ENCODE measurements at places on chromosomes 4 and X.

DNA sequence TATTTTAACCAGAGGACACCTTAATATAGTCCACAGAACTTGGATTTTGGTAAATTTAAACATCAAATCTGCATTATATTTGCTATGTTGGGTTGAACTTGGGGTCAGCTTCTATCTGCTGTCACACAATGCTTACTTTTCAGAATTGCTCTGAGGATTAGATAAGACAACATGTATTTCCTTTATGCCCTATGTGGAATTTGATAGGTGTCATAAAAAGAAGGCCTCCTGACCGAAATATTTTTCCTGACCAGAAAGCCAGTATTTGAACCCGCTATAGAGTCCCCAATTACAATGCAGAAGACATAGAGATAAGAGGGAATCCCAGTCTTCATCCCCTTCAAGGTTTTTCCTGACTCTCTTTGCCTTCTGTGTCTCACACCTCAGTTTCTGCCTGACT, 4.1 kb downstream of the MTTP start:
- DNase-seq = no peak

DNA sequence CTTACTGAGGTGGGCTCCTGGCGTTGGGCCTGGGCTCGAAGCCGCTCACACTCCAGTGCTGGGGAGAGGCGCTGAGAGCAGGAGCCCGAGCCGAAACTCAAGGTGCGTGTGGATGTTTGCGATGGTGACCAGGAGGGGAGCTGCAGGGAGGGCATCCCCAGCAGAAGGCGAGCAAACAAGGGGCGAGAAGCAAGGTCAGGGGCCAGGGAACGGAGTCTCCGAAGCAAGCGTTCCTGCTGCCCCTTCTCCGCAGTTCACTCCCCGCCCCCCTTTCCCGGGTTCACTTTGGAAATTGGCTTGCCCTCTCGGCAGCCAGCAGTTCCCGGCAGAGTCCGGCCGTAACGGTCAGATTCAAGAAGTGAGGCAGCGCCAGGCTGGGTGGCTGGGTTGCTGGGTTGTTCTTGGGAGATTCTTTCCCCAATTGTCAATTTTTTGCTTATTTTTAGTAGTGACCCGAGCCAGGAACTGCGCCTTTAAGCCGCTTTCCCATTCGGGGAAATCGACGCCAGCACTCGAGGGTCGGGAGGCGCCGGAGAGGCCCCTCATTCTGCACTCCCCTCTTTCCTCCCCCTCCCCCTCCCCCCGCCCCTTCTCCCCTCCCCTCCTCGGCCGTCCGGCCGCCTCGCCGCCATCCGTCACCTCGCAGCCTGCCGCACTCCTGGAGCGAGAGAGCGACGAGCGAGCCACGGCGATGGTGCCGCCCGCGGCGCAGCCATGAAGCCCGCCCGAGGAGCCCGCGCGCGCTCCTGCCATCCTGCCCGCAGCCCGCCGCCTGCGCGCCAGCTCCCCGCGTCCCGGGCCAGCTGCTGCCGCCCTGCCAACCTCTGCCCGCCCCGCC, at the start of gene FRMPD3:
Gene FRMPD3, plus strand, starts transcription at position 655 of the 838 bp plus-strand sequence. CDS start 76,937 bp downstream, outside the sequence.
- no peak for DNase-seq

DNA sequence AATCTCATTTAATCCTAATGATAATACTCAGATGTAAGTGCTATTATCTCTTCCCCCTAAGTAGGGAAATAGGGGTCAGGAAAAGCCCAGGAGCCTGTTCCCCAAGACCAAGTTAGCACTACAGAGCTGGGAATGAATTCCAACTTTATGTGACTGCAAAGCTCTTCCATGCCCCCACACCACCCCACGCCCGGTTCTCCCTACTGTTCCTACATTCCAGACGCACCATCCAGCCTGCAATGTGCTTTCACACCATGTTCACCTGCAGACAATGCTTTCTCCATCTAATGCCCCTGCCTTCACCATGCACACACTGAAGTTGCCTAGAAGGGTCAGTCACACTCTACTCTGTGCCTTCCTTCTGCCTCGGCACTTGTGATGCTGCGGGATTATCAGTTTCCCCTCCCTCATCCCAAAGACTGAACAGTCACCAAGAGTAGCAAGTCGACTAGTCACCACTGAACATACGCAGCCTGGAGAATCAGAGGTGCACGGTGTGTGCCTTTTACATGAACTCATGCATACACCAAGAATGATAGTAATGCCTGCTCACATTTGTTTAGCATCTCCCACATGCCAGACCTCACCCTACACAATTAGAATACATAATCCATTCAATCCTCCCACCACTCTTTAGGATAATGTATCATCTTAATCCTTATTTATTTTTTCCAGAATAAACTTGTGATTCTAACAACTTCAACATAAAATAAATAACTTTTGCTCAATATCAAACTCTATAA, 14.2 kb downstream of the SORBS2 start:
- DNase-seq = no peak

DNA sequence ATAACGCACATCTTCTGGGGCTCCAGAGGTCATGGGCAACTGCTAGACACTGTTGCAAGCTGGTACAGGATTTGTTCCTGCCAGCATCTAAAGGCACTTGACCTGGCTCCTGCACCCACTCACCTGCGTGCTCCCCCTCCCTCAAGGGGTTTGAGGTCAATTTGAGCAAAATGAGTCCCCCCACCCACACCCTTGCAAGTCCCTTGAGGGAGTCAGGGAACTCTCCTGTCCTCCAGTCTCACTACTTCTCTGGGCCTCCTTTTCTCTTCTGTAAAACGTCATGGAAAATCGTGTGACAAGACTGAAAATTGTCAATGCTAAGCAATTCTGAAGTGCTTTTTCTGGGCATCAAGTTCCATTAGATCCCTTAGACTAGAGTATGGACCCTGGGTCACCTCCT, 39.9 kb upstream of the PGK1 start:
- DNase-seq = no peak
